T-helper 17 cell (primary cell): ENCODE measurements at places on chromosomes 7 and 10. TPM values are rescaled to one million over a fixed set of nuclear protein-coding genes. Genes with fewer than 3 reads are reported as not detected.

ARHGEF35 gene
- total RNA-seq = not detected

- no peaks in the 10 kb centered on the region for H3K36me3 ChIP-seq
- H3K27me3 ChIP-seq = peaks cover 9% of the 10 kb centered on the region
- H3K4me3 ChIP-seq = no peak overlapping the region
- DNase-seq = no peak
- no peak overlapping the region for H3K27ac ChIP-seq
- peaks cover 4% of the 10 kb centered on the region for H3K4me1 ChIP-seq
Observed at GRCh38 chr10:114260366-114260765, 21.3 kb downstream of the VWA2 start.

DNA sequence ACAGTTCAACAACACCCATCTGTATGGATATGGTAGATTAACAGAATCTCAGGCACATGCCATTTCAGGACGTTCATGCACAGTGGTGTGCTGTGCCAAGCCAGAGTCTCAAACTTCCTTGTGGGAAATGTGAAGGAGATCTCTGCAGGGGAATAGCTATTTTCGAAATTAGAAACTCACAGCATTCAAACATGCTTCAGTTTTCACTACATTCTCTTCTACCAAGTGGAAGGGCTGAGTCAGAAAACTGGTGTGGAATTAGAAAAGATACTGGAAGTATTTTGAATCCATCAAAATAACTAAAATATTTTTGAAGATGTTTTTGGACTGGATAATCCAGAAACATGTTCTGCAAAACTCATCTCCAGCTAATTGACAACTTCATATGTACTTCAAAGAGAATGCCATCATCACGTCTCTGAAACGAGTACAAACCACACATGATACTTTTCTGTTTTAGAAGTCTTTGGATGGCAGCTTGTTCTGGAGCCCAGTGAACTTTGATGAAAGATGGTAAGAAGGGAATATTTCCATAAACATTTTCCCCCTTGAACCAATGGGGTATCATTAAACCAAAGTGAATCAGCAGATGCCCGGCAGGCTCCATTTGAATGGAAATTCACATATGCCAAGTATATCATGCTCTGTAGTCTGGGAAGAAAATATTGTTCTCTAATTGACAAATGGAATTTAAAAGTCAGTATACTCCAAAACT, 616.3 kb upstream of the IGFBP3 start:
- H3K27ac ChIP-seq = no peak overlapping the region
- no peaks in the 10 kb centered on the region for H3K4me1 ChIP-seq
- H3K36me3 ChIP-seq = no peaks in the 10 kb centered on the region

FRG2B gene
- not detected for total RNA-seq

SLC13A4 gene
- not detected for total RNA-seq

GPR22 gene
- total RNA-seq = not detected

DNA sequence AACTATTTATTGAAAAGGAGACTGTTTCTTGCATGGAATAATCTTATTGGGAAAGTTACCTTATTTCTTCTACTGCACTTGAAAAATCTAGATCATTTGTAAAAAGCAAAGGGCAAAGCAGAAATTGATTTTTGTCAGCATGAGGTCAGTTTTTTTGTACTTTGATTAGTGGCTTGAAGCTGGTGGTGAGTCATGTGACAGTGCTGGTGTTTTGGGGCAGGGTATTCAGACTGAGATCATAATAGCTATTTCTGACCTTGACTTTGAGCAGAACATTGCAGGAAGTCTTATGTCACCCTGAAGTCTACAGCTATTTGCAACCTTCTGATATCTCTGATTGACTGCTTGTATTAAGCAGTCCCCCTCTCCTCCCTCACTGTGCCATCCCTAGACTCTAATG, 66.3 kb upstream of the SORCS3 start:
- no peak overlapping the region for H3K4me3 ChIP-seq
- DNase-seq = no peak
- H3K4me1 ChIP-seq = no peaks in the 10 kb centered on the region
- H3K27ac ChIP-seq = no peak overlapping the region
- H3K36me3 ChIP-seq = no peaks in the 10 kb centered on the region

- H3K4me3 ChIP-seq = no peak overlapping the region
- DNase-seq = no peak
- no peak overlapping the region for H3K27ac ChIP-seq
- no peaks in the 10 kb centered on the region for H3K4me1 ChIP-seq
Observed at GRCh38 chr7:125059861-125060456, 130.3 kb upstream of the POT1 start.

CHAT gene
- total RNA-seq = not detected
